ENCODE measurements at places on chromosomes 12 and 14.

GRCh38 chr14:93116676-93117200 is 1.0 kb upstream of the ITPK1 start:
- no peak for DNase-seq

GRCh38 chr14:23299211-23299957 is 3.3 kb downstream of the PPP1R3E start:
- DNase-seq = no peak

DNA sequence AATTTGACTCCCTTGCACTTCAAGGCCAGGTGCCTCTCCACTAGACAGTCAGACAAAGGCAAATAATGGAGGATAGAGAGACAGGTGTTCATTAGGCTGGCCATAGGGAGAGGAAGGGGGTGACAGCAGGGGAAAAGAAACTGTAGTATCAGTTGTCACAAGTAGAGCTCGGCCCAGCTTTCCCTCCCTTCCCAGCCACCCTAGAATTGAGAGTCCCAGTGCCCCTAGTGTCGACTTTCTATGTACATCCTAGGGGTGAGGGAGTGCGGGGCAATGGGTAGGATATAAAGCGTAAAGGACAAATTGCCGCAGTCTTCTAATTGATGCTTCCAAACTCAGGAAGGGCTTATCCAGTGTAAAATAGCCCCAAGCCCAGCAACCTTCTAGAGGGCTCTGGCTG is 39.0 kb downstream of the BAZ2A start:
- no peak for DNase-seq

GRCh38 chr12:20187456-20187855 is 180.9 kb upstream of the PDE3A start:
- DNase-seq = no peak

DNA sequence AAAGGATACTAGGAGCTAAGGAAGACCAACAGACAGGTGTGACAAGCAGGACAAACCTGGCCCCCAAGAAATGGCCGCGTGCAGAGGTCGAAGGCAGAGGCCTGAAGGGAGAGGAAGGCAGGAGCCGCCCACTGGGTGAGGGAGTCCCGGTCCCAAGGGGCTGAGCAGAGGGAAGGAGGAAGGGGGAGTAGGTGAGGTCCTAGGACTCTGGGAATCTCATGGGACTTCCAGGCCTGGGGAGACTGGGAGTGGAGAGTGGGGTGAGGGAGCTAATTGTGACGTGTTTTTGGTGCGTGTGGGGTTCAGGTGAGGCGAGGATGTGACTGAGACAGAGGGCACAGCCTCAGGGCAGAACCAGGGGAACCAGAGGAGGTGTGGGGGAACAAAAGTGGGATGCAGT is 11.7 kb upstream of the FLVCR2 start:
- no peak for DNase-seq

DNA sequence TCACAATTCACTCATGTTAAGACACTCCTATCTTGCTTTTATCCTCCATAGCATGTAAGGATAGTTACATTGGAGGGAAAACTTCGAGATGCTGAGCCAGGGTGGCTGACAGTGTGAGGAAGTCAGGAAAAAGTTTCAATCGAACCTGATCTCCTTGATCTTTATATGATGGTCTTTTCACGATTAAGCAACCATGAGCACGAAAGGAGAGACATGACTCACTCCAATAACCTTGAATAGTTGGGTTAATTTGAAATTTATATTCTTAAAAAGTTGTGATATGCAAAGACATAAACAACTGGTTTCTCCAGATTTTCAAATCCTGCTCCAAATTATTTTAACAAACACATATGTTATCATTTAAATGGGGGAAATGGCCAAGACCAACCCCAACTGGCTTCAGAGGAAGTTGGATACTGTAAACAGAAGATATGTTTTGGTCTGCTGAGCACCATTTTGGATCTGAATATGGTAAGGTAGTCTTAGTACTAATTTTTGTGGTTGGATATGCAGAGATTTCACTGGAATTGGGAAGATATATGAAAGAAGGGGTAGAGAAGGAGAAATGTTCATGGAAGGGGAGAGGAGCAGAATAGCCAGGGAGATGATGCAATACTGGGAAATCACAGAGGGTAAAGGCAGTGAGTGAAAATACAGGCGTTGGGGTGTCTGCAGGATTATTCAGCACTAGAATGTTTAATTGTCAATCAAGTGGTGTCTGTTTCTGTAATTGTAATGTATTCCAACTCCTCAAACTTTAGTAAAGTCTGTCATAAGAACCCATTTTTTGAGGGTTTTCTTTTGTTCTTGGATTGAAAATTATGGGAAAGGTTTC is 185.2 kb upstream of the SLC38A2 start:
- DNase-seq = no peak

DNA sequence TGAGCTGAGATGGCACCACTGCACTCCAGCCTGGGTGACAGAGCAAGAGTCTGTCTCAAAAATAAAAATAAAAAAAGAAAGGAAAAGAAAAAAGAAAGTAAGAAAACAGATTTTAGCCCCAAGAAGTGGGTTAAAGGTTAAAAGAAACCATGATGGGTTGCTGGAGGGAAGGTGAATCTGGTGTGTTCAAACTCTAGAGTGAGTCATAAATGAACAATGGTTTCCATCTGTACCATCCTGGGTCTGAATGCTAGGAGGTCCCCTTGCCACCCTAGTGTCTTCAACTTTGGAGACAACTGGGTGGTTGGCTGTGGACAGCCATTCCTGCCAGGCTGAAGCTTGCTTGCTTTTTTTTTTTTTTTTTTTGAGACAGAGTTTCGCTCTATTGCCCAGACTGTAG is 1.6 kb upstream of the RPS26 start:
- no peak for DNase-seq

DNA sequence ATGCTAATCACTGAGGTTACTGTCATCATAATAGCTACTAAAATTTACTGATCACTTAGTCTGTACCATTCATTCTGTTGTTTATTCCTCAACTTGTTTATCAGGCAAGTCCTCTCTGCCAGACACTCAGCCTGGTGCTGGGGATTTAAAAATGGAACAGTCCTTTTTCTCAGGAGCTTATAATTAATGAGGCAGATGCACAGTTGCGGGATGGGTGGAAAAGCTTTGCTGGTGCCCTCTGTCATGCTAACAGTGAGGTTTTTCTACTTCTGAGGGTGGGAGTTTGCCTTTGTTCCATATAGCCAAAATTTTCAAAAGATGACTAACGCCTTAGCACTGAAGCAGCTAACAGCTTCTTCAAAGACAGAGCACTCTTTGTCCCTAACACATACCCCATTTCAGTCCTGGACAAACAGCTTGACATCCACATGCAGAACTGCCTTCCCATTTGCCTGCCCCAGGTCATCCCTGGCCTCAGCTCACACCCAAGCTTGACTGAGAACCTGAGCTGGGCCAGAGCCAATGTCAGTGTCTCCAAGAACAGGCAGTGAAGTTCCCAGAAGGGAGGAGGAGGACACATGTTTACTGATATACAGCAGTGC is 30.8 kb upstream of the HSPB8 start:
- DNase-seq = no peak

GRCh38 chr12:120797677-120798642 is 72.3 kb downstream of the ACADS start:
- no peak for DNase-seq

DNA sequence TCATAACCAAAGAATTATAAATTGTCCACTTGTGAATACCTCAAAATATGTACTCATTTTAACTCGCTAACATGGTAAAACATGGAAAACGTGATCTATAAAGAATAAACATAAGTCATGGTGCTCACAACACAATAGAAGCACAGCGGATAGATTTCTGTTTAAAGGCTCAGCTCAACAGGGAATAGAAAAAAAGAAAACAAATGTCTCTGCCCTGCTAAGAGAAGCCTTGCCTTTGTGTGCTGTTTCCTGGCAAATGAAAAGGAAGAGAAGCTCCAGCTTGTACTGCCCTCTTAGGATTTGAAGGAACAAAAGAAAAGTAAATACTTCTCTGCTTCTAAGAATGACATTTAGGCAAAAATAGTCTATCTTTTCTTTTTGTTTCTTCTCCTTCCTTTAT is 121.0 kb upstream of the KRR1 start:
- no peak for DNase-seq

- DNase-seq = no peak
Measured at GRCh38 chr14:85574853-85575616, 45.1 kb downstream of the FLRT2 start.

- DNase-seq = no peak
Measured at GRCh38 chr12:12735301-12735700, 18.1 kb downstream of the CDKN1B start.

- DNase-seq = no peak
Measured at GRCh38 chr12:39813776-39814175, 194.2 kb upstream of the ABCD2 start.

- no peak for DNase-seq
Measured at GRCh38 chr12:100229036-100229635, 28.5 kb downstream of the ACTR6 start.

DNA sequence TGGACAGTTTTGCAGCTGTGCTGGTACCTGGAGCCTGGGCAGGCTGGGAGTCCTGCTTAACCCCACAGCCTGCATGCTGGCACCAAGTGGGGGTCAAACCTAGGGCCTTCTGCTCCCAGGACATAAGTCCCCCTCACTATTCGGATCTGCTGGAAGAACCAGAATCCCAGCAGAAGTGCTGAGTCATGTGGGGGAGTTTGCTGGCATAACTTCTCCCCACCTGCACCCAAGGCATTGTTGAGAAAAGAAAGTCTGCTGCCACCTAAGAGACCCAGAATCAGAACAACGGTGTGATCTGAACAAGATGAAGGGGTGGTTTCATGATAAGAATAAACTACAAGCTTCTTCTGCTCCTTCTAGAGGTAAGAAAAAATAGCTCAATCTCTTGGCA is 102.7 kb downstream of the RBM19 start:
- no peak for DNase-seq

GRCh38 chr14:23302290-23303225 is at the start of gene PPP1R3E:
PPP1R3E (minus strand) TSS chr14:23302859; CDS start chr14:23302576, 283 bp downstream.
- DNase-seq = no peak

DNA sequence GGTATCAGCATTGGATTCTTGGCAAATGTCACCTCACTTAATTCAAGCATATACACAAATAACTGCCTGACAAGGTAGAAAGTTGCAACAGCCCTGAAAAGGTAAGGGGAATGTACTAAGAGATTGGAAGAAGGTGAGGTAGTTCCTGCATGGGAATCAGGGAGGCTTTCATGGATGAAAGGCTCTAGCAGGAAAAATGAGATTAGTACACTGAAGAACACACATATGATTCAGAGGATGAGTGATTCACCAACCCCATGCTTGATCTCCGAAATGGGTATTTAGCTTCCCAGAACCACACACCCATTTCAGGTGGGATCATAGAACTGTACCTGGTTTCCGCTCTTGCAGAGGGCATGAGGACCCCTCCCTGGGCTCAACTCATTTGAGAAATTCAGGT is 65.8 kb downstream of the PAH start:
- DNase-seq = no peak

GRCh38 chr12:54033980-54034784 is 1.3 kb downstream of the HOXC5 start:
- no peak for DNase-seq

DNA sequence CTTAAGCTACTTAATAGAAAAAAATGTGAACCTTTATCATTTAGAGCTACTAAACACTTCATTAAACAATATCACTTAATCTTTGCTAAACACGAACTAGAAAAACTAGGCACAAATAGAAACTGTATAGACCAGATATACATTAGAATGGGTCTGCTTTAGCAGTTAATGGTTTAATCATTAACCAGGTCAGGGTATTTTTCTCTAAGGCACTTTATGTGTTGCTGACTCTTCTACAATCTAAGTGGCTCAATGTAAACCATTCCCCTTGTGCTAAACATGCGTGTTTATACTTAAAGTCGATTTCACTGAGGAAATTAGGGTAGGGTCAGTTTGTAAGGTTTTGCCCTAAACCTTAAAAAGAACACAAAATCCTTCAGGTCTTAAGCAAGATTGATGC is 29.7 kb downstream of the TMCC3 start:
- DNase-seq = no peak

DNA sequence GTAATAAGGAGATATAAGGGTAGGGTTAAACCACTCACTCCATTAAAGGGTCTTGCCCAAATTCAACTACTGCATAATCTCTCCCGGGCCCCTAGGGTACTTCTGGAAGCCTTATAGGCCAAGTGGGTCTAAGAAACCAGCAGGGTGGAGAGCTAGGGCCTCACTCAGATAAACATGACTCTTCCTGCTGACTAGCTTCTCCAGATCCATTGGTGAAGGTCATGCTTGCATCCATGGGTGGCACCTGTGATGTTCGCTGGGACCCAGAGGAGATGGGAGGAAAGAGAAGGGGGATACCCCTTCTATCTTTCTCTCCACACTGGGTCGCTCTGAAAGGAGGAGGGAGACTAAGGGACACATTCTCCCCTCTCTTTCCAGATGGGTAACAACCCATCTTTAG is 36.1 kb upstream of the HIGD1C start:
- no peak for DNase-seq

GRCh38 chr14:95056476-95056875 is 100.9 kb downstream of the DICER1 start:
- DNase-seq = no peak

DNA sequence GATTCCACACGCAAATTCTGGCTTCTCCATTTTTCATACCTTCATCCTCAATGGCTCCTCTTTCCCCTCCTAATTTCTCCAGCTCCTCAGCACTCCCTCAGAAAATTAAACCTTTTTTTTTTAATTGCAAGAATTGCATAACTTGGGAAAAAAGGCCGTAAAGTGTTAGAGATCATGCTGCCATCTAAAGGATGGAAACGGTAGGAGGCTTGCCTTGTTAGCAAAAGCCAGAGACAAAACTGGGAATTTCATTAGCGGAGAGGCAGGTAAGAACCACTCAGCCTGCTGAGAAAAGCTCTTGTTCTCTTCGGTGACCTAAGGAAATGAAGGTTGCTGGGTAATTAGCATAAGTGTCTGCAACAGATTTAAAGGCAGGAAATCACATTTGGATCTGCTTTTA is 204.3 kb downstream of the AEBP2 start:
- no peak for DNase-seq

DNA sequence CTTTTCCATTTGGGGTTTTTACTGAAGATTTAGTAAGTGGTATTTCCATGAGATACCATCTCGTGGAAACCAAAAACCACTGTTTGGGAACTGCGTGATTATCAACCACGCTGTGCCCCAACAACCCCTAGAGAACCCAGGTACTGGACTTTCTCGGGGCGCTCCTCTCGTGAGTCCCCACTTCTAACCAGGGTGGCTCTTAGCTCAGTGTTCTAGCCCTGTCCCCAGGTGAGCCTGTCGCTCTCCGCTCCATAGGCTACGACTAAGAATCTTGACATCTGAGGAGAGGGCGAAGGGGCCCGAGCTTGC is 686 bp downstream of the MCRS1 start:
- DNase-seq = no peak
